HuH-7 (cell line): ENCODE measurements at places on chromosomes 11 and 22.

DNA sequence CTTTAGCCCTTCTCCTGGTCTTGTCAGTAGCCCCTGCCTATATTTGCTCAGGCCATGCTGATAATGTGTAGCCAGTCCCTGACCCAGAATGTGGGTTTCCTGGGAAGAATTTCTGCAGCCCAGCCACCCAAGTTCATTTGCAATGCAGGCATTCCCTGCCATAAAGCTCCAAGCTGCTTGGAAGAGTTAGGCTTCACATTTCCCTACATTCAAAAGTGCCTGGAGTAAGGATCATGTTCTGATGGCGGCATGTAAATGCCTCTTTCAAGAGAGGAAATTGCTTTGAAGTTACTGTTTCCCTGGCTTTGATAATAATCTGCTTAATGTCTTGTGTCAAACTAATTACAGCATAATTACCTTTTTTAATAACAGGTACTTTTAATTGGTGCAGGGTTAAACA is 266.1 kb downstream of the MIAT start:
- no peak for DNase-seq

DNA sequence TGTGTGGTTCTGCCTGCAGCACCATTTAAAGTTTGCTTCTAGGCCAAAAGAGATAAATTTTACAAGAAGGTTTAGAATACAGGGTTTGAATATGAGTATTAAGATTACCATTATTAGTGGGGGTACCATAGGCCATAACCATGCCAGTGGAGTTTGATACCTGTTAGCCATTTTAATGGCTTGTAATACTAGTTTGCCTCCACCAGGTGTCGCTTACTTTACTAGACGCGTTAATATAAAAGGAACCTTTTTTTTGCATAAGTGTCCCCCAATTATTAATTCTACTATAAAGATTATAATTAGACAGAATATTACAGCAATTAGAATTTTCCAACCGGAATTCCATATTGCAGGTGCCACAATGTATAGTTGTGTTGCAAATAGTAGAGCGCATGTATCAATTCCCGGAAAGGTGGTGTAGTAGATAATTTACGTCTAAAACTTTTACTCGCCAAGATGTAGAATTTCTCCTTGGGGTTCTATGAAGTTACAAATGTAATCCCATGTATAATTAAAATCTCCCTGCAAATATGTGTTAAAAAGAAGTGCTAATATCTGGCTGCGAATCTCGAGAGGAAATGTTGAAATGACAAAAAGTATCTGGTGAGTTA is 16.1 kb downstream of the MS4A6E start:
- no peak for DNase-seq

DNA sequence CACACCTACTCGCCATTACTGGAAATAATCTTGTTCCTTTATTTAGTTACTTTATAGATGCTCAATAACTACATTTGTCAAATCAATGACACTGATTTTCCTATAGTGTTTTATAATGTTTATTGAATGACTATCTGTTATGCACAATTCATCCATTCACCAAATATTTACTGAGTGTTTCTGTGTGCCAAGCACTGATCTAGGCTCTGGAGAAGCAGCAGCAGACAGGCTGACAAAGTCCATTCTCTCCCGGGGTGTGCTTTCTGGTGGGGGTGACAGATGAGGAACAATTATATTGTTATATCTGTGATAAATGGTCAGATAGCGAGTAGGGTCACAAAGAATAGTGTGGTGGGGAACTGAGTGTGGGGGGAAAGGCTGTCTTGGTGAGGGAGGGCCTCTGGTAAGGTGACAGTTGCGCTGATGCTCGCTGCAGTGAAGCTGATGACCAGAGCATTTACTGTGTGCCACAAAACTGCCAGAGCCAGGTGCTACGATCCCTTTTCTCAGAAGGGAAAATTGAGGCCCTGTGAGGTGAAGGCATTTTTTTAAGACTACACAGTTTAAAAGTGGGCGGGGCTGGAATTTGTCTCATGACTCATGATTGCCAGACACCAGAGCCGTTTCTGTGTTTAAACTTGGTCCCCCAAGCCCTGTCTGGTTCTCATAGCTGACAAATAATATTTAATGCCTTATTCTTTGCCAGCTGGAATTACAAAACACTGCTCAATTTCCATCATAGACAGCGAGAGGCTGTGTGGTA is 10.2 kb downstream of the PACS1 start:
- no peak for DNase-seq

DNA sequence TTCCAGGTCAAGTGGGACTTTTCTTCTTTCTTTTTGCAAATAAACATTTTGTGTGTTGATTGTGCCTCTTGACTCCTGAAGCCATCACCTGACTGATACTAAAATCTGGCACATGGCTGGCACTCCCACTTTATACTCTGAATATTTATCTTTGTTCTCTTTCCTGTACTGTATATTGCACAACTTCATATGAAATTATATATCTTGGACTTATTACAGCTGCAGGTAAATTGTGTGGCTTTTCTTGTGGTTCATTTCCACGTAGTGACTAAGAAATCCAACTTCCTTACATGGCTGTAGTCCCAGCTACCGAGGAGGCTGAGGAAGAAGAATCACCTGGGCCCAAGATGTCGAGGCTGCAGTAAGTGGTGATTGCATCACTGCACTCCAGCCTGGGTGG is 23.7 kb upstream of the OR5B12 start:
- DNase-seq, result no peak

- DNase-seq, result no peak
Measured at GRCh38 chr22:37581504-37581903, 1.6 kb upstream of the LGALS2 start.

DNA sequence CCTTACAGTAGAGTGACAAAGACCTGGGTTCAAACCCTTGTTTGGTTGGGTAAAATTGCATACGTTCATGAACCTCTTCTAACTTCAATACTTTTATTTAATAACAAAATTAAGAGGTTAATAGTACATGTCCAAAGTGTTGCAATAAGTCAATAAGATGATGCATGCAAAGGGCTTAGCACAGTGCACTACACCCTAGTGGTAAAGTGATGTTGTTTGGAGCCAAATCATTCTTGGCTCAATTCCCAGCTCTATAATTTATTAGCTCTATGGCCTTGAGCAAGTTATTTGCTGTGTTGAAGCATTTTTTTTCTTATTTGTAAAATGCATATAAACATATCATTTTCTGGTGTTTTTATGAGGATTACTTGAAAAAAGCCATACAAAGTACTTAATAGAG is 945.3 kb downstream of the LRRC4C start:
- DNase-seq, result no peak

DNA sequence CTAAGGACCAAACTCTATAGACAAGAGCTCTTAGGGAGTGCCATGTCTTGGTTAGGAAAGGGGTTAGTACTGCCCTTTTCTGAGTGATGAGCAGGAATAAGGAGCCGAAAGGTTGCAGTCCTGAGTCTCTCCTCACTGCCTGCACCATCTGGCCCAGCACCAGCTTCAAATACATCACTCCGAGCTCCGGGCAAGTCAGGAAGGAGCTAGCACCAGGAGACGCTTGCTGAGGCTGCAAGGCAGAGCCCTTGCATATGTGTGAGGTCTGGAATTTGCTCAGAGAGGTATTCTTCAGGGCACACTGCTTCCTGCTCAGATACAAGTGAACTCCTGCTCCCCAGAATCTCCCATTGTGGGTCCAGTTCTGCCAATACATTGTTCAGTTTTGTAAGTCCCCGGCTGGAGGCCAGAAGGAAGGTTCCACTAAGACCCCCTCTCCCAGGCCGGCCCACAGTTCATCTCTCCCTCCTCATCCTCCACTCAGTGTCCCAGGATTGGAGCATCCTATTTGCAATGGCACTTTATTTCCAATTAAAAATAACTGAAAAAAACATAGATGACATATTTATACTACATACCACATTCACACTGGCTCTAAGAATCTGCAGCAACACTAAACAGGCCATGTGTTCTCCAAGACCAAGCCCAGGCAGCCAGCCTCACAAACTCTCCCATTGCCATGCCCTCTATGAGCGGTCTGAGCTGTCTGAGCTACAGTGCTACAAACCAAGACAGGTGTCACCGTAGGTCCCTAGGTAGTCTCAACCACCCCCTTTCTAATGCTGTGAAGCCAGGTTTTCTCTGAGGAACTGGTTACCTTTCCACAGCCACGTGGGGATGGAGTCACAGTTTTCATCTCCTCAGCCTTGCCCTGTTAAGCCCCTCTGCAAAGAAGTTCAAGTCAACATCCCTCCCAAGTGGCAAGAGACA is 55.1 kb upstream of the SPATA19 start:
- no peak for DNase-seq

DNA sequence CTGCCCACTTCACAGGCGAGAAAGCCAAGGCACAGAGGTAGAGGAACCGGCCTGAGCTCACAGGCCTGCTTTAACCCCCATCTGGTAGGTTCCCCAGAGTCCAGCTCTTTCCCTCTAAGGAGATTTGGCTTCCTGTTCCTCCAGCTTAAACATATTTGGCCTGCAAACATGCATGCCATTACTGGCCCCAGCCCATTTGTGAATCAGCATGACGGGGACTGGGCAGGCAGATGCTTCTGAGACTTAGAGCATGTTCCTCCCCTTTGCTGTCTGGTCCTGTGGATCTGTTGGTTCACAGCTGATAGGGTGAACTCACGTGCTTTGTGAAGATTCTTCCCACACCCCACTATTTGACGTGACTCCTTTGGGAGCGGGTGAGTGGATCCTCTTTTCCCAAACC is 12.6 kb downstream of the CHST1 start:
- DNase-seq, result no peak

DNA sequence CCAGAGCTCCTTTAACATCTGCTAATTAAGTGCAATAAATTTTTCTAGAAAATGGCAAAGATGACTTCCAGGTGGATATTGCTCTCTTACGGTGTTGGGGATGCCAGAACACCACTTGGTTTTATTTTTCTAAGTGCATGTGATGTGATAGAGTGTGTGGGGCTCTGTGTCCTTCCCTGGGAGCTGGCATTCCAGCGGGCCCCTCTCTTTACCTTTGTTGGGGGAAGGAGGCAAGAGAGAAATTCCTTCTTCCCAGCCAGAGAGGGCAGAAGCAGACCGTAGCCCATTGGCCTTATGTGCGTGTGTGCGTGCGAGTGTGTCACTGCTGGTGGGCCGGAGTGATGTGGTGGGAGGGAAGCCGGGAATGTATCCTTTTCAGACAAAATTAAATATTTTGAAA is 17.2 kb downstream of the TEF start:
- DNase-seq, result no peak

- DNase-seq, result no peak
Measured at GRCh38 chr11:91686700-91687099, 537.9 kb upstream of the FAT3 start.

DNA sequence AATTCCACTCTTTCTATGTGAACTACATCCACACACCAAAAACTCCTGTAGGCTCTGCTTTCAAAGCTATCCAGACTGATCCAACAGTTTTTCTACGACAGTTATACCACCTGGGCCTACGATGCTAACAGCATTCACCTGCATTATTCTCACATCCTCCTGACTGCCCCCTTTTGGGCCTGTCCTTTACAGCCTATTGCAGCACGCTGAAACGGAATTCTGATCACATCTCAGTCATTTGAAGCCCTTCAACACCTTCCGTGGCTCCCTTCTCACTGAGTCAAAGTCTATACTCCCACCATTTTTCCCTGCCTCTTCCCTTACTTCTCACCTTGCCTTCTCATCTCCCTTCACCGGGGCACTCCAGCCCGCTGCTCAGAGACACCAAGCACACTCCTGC is 791.3 kb upstream of the KIRREL3 start:
- DNase-seq, result no peak
